ENCODE measurements at places on chromosomes 7 and 10. TPM values are rescaled to one million over a fixed set of nuclear protein-coding genes. Genes with fewer than 3 reads are reported as not detected.

GRCh38 chr10:126903656-126904360, 1.4 kb upstream of the DOCK1 start:
- DNase-seq: no peak

DNA sequence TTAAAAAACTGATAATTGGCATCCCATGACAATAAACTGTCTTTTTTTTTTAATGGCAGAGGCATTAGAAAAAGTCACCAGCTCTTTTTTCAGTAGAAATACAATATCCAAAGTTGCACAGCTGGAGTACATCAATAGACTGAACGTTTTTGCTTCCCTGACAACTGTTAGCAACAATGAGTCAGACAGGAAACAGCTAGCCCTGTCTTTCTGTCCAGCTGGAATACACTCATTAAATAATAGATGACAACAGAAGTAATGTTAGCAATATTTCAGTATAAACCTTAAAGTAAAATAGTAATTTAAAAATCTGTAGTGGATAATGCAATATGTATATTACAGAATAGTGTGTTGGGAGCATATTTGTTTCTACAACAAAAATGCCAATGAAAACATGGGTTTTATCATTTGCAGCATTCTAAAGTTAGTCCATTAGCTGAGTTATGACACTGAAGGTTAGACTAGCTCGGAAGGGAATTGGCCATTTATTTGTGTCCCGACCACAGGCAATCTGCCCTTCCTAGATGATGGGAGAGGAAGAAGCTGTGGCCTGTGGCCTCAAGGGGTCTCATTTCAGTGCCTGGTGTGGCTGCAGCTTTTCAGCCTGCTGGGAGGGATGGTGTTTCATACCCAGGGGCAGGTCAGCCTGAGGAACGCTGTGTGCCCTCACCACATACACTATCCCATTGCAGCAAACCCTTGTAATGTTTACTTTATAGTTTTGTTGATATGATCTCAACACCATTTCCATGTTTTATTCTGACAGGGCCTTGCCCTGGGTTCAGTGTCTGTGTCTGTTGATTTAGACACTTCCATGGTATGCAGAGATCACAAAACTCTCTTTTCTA, 173.3 kb downstream of the SLC16A9 start:
- no peak for DNase-seq

- no peak for DNase-seq
Measured at GRCh38 chr7:128067983-128068382, 36.7 kb upstream of the LRRC4 start.

DNA sequence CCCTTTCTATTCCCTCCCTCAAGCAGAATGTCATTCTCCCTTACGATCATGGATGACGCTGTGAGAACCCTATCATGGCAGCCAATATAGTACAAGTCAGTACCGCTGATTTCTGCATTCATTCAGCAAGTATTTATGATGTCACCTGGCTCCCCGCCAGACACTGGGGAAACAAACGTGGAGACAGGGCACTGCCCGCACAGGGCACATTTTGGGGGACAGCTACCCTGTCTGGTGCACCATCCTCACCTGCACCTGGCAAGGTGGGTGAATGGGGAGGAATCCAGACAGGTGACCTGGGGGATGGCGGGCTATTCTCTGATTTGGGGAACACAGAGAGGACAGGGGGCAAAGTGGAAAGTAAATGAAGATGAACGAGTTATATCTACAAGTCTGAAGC, 28.4 kb downstream of the MKI67 start:
- DNase-seq: no peak

GRCh38 chr10:23742807-23743206, 303.9 kb downstream of the OTUD1 start:
- no peak for DNase-seq

DNA sequence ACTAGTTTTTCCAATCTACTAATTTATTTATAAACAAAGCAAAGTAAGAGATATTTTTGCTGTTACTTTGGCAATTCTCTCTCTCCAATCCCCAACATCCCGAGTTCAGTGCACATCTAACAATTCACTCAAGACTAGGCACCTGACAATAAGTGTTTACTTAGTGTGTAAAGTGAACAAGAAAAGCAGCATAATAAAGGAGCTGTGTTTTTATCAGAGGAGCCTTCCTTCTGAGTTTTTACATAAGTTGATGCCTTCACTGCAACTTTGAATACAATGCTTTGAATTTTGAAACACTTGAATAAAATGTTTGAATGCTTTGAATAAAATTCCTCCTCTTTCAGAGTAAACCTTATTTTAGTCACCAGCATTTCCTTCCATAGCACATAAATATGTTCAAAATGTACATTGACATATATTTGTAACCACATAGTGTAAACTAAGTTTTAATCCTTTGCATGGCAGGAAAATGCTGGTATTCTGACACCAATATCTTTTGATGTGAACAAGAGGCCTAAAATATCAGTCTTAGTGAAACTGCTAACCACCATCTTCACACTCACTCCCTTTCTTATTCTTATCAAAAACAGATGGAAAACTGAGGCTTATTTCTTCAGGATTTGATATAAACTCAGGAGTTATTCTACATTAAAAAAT, 11.4 kb downstream of the PDK4 start:
- DNase-seq: no peak

DNA sequence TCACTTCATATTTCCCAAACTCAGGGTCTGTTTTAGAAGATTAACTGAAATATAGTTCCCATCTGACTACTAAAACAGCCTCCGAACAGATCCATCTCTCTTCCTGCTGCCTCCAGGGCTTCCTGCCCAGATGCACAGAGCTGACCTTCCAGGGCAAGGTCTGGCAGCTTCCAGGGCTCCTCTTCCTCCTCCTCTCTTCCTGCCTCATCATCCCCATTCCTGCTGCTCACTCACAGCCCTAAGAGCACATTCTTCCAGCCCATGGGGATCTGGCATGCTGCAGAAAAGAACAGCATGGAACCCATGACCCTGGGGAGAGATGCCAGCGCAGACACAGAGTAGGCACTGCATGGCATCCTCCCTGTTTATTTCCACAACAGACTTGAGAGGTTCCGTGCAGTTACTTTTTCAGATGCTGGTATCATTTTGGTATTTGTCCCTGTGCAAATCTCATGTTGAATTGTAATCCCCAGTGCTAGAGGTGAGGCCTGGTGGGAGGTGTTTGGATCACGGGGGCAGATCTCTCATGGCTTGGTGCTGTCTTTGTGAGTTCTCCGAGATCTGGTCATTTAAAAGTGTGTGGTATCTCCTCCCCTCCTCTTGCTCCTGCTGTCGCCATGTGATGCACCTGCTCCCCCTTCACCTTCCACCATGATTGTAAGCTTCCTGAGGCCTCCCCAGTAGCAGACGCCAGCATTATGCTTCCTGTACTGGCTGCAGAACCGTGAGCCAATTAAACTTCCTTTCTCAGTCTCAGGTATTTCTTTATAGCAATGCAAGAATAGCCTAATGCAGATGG, 4.4 kb downstream of the PKD1L1 start:
- DNase-seq: no peak

- DNase-seq: no peak
Measured at GRCh38 chr7:69687739-69688433, 89.6 kb downstream of the AUTS2 start.

- no peak for DNase-seq
Measured at GRCh38 chr10:98323221-98324164, 55.5 kb upstream of the LOXL4 start.

- no peak for DNase-seq
Measured at GRCh38 chr7:105289704-105290103, 99.0 kb downstream of the SRPK2 start.

- DNase-seq: no peak
Measured at GRCh38 chr7:100433592-100434296, 2.6 kb downstream of the PPP1R35 start.

DNA sequence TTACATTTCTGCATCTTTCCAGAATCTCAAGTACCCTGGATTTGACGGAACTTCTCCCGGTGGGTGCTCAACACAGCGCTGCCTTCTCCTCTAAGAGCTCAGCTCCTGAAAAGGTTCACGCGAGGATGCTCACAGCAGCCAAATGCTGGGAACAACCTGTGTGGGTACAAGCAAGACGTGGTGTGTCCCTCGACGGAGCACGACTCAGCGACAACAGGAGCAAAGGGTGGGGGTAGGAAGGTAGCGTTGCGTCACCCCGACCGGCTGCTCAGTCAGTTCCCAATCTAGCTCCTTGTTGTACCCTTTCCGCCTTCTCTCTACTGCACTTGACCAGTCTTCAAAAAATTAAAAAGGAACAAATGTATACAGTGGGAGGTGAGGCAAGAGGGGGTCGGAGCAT, 117.3 kb downstream of the PTPRN2 start:
- no peak for DNase-seq

AKR1E2 gene
- 10.0 TPM for total RNA-seq

SFMBT2 gene
- 9.1 TPM for total RNA-seq

ELOVL3 gene
- not detected for total RNA-seq

HECW1 gene
- total RNA-seq: 0.09 TPM

CRTAC1 gene
- 4.6 TPM for total RNA-seq

MGMT gene
- 17.3 TPM for total RNA-seq
